ENCODE measurements at places on chromosomes 3 and 15.

GRCh38 chr15:39786447-39787056 is 3.9 kb upstream of the FSIP1 start:
- DNase-seq: no peak

DNA sequence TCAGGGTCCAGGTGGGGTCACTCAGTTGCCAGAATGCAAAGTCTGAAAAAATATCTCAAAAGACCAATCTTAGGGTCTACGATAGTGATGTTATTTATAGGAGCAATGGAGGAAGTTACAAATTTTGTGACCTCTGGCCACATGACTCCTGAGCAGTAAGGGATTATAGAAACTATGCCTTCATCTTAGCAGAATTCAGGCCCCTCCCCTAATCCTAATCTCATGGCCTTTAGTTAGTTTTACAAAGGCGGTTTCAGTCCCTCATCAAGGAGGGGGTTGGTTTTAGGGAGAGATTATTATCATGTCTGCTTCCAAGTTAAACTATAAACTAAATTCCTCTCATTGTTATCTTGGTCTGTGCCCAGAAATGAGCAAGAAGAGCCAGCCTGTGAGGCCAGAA is 5.9 kb upstream of the DCP1A start:
- DNase-seq: no peak

GRCh38 chr15:70962084-70962483 is 69.5 kb downstream of the LRRC49 start:
- no peak for DNase-seq

DNA sequence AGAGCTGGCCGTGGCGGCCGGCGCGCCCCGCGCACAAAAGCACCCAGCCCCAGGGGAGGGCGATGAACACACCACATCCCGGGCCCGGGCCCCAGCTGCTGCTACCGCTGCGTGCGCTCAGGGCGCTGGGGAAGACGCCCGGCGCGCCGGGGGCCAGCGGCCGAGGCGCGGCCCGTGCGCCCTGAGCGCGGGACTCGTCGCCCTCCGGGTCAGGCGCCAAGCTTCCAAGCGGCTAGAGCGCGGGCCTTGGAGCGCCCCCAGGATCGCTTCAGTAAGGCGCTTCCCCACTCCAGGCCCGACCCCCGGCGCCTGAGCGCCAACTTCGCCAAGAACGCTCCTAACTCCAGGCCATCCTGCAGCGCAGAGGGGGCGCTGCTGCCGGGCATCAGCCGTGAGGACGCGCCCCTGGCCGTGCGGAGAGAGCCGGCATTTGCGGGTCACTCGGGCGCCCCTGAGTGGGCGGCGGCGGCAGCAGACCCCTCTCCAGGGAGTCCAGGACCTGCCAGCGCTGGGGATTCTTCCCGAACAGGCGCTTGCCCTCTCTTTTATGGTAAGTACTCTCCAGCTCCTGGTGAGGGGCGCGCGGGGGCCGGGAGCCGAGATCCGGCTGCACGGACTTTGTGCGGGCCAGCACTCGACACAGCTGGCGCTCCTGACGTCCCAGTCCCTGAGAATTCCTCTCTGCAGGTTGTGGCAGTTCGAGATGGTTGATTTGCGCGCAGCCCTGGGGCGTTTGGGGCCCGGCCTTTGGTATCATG is 475 bp downstream of the SPSB4 start:
- no peak for DNase-seq

GRCh38 chr3:34155666-34156065 is 357.2 kb downstream of the PDCD6IP start:
- DNase-seq: no peak

DNA sequence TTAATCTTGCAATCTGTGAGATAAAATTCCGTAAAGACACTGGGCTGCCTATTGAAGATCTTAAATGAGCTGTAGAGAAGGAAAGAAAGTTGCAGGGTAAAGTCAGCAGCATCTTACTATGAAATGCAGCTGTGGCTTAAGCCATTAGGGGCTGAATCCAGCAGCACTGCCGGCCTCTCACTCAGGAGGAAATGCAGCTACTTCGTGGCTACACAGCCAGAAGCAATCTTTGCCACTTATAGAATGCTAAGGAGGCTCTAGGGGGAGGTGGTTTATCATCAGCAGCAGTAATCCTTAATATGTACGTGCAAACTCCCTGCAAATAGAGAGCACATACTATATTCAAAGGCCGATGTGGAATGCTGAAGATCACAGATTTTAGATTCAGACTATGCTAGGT is 19.1 kb upstream of the MCTP2 start:
- no peak for DNase-seq

DNA sequence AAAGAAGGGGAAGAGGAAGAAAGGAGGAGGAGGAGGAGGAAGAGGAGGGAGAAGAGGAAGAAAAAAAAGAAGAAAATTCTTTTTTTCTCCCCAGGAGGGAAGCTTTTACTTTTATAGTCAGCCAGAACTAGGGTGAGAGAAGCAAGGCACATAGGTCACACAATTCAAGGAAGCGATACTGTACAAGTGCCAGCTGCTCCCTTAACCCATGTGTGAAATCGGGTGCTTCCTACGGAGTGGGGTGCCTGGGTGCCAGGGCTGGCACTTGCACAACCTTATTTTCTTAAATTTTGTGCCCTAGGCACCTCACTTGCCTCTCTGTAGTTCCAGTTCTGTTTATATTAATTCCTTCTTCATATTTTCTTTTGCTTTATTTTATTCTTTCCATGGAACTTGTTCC is 150.4 kb downstream of the LIPC start:
- no peak for DNase-seq

DNA sequence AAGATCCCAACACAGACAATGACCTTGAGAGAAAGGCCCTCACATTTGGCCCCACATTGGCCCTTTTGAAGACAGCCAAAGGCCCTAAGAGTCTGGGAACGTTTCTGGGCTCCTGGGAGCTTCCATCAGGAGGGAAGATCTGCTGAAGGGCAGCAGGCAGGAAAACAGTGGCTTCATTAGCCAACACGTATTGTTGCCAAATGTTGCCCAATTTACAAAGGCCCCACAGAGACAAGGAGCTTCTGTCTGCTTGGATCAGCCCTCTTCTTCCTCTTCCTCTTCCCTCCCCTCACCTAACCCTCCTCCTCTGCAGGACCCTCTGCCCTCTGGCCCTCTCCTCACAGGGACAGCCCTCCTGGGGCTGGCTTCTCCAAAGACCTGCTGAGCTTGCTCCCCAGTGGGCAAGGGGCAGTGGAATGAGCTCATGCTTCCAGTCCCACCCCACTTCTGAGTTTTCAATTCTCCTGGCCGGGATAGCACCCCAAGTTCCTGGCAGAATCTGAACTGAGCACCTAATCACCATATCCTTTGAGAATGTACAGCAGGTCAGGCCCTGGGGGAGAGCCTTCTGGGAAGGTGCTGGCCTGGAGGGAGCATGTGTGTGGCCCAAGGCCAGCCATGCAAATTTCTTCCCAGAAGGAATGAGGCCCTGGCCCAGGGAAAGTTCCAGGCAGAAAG is 5.1 kb upstream of the LTF start:
- DNase-seq: no peak

DNA sequence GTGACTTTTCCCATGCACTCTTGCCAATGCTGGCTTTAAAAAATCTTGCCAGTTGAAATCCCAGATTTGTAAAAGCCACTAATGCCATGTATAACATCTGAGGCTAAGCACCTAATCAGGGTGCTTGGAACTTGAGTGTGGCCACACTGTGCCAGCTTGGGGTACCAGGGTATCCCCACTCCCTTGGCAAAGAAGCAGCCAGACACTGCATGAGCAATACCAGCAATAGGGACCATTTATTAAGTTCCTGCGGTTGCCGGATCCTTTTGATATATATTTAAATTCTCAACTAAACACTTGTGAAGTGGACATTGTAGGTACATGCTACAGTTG is 2.2 kb upstream of the RHCG start:
- DNase-seq: no peak

DNA sequence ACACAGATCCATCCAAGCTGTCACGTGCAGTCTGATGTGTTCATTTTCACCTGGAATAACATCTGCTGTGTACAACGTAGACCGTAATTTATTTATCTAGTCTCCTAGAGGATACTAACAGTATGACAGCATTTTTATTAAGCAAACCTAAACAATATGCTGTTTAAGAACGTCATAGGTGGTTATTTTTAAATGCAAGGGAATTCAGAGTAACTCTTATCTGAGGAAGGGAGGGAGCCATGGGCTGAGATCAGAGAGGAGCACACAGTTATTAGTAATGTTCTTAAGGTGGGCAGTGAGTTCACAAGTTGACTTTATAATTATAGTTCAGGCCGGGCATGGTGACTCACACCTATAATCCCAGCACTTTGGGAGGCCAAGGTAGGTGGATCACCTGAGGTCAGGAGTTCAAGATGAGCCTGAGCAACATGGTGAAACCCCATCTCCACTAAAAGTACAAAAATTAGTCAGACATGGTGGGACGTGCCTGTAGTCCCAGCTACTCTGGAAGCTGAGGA is 193.6 kb downstream of the UACA start:
- DNase-seq: no peak

DNA sequence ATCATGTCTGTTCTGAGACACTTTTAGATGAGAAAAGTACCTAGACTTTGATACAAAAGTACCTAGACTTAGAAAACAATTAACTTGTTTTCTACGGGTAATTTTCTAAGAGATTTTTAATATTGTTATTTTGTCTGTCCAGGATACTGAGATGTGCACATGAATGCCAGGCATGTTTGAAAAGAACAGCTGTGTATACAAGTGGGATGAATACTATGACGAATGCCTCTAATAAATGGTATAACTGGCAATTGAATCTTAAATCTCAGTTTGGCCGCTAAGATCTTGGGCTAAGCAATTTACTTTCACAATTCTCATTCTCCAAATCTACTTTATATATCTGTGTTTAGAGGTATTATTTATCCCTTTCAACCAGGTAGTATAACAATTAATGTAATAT is 207.4 kb downstream of the CBLB start:
- DNase-seq: no peak

DNA sequence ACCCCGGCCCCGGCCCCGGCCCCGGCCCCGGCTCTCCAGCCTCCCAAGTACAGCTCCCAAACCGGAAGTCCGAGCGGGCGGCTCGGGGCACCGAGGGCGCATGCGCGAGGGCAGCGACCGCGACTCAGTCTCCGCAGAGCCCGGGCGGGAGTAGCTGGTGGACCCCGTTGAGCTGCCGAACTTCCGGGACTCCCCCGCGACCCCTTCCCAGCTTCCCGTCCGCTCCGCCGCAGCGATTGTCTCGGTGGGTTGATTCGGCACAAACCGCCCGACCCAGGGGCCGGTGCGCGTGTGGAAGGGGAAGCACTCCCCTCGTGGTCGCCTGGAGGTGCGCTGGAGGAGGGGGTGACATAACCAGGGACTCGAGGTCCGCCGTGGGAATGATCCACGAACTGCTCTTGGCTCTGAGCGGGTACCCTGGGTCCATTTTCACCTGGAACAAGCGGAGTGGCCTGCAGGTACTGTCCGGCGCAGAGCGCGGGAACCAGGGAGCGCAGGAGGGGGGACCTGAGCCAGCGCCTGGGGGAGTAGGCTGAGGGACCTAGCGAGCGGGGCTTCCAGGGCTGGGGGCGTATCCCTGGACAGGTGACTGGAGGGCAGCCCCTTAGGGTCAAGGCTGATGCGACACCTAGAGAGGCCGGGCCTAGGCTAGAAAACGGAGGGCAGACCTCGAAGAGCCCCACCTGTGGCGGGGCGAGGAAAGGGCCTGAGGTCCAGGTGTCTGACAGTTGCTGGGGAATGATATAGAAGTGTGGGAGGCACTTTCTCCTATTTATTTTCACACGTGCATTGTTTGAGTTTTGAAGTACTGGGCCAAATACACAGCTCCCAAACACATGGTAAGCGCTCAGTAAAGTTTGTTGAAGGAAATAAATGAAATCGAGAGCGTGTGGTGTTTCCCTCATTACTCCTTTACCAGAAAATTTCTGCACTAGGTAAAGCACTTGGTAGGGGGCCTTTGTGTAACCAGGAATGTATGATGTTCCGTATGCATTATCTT is at the start of the genes TUBGCP4 and ZSCAN29:
Gene TUBGCP4 (plus strand): TSS at position 127 of the 1,000 bp plus-strand sequence. CDS start 254 bp downstream, at position 381.
Gene ZSCAN29 (minus strand): TSS at position 69 of the 1,000 bp plus-strand sequence. CDS start 1,130 bp downstream, outside the sequence.
- peak; percentile 96 for DNase-seq

DNA sequence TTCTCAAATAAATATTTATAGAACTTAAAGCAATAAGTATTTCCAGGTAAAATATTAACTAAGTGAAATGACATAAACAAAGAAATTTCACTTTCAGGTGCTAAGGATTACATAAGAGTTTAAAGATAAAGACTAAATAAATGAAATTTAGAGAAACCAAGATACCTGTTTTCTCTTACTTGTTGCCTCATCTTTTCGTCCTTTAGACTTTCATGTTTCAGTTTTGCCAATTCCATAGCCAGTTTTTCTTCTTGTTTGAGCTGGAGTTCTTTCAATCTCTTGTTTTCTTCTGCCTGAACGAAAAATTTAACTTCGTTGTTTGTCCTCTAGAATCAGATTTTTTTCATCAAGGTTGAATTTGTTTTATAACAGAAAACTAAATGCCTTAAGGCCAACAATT is 8.7 kb downstream of the MNS1 start:
- no peak for DNase-seq

- no peak for DNase-seq
Measured at GRCh38 chr3:113153499-113154107, 57.8 kb upstream of the BOC start.

GRCh38 chr3:123953735-123954134 is 7.3 kb downstream of the CCDC14 start:
- DNase-seq: no peak

GRCh38 chr3:53179580-53179979 is 18.6 kb downstream of the PRKCD start:
- no peak for DNase-seq

DNA sequence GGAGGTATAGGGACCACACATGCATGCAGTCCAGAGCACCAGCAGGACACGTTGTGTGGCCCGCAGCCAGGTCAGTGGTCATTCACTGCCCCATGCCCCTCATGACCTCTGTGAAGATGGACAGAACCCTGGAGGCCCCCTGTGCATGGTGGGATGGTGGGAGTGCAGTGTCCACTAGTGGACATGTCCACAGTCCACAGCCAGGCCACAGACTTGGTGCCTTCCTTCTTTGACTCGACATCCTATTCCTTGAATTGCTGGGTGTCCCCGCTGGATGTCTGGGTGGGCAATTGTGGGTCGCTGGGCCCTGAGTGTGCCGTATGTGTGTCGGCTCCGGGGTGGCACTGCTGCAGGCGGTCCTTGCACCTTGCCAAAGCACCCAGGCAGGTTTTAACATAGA is 35.7 kb downstream of the KLF15 start:
- DNase-seq: no peak

DNA sequence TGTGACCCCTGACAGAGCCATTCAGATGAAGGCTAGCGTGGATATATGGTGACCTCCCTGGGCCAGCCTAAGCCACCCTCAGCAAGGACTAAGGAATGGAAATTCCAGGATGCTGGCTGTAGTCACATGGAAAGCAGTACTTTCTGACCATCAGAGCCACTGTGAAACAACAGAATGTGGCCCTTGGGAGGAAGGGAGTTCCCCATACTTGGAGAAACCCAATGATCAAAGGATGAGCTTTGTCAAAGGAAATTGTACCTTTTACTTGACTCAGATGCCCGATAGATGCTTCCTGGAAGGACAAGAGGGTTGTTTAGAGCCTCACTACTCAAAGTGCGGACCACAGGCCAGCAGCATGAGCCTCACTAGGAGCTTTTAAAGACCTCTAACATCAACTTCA is 484.5 kb upstream of the PROK2 start:
- no peak for DNase-seq

- DNase-seq: no peak
Measured at GRCh38 chr15:39417366-39418134, 163.3 kb upstream of the THBS1 start.

GRCh38 chr15:73231661-73232419 is 136.9 kb downstream of the HCN4 start:
- no peak for DNase-seq

- no peak for DNase-seq
Measured at GRCh38 chr3:106403371-106404145, 534.7 kb upstream of the CBLB start.

GRCh38 chr3:63670544-63670943 is 18.1 kb downstream of the SNTN start:
- no peak for DNase-seq

Data from K562 (cell line).